ENCODE measurements at places on chromosomes 7 and 10.

- DNase-seq: no peak
Observed at GRCh38 chr10:93566435-93567276, at the start of gene FFAR4. TSS of gene FFAR4 (plus strand) at chr10:93566665. CDS start at chr10:93566721, 56 bp downstream.

DNA sequence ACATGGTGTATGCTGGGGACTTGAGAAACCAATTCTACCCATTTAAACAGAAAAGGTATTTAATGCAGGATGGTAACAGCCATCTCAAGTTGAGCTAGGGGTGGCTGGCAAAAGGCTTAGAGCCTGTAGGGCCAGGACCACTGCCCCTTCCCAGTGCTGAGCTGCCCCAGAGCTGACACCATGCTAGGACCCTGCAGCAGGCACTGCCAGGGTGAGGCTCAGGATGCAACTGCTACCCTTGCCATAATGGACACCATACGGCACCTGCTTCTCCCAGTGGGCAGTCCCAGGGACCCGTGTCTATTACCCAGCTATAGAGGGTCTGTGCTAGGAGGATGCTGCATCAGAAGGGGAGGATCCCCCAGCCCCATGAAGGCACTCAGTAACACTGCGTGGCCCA is 160.7 kb upstream of the ADCY1 start:
- DNase-seq: no peak

DNA sequence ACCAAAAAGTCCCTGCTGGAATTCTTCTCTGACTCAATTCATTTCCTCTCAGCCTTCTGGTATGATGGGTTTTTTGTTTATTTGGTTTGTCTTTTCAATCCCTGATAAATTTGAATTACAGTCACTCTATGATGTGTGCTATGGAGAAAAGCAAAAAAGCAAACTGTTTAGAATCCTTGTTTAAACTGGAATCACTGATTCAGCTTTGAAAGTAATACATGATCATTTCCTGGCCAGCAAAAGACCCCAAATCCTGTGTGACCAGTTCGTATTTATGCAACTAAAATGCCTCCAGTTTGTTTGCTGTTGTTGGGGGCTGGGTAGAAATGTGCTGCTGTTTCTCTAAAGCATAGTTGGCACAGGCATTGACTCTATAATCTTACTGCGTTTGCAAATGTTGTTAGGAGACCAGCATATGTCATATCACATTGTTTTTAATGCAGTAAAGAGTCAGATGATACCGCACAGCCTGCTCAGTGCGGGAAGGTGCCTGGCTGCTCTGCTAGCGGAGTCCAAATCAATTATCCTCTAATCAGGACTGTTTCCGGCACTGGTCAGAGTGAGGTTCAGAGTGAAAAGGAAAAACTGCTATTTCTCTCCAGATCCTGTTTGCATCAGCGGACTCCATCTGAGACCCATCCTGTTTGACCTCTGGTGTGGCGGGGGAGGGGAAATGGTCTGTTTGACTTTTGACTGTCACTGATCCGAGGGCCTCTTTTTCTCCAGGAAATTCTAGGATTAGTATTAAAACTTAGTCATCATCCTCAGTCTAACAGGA is 40.6 kb upstream of the ADD3 start:
- no peak for DNase-seq

DNA sequence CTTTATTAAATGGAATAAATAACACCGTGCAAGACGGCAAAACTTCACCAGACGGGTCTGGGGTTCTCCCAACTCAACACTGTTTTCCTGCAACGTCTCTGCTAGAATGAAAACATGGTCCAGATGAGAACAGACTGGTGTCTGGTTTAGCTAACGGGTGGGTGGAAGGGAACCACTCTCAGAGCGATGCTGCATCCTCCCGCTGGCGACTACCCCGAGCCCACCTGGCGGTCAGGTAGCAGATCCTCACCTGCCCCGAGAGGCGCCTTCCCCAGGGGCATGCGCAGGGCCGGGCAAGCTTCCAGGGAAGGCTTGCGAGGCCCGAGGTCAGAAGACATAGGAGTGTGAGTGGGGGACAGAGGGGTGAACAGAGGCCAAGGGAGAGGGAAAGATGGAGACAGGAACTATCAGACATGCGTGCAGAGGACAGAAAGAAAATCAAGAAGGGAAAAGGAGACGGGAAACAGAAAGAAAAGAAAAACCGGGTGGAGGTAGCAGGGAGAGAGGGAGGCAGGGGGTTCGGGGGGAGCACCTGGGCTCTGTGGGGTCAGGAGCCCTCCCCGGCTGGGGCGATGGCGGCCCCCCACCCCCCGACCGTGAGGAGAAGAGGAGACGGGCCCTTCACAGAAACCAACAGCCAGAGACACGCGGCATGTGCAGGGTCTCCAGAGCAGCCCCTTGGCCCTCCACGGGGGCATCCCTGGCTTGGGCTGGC is 222.0 kb downstream of the MAD1L1 start:
- no peak for DNase-seq
